ENCODE measurements at places on chromosomes 12 and 14.

- no peak for DNase-seq
Measured at GRCh38 chr12:95884998-95885397, 26.2 kb downstream of the SNRPF start.

DNA sequence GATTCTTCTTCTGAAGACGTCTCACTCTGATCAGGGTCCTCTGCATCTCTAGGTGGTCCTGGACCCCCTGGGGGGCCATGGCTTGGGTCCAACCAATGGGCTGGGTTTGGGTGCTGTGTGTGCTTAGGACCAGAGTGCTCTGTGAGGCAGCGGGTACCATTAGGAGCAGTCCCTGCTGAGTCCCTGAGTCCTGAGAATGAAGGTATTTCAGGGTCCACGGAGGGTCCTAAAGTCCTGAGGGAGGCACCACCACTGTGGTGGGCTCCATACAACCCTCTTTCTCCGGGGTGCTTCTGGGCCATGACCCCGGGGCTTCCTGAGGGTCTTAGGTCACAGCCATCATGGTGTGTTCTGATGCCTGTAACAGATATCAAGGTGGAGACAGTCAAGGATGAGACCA is 1.0 kb downstream of the DNAJC14 start:
- DNase-seq, result no peak

DNA sequence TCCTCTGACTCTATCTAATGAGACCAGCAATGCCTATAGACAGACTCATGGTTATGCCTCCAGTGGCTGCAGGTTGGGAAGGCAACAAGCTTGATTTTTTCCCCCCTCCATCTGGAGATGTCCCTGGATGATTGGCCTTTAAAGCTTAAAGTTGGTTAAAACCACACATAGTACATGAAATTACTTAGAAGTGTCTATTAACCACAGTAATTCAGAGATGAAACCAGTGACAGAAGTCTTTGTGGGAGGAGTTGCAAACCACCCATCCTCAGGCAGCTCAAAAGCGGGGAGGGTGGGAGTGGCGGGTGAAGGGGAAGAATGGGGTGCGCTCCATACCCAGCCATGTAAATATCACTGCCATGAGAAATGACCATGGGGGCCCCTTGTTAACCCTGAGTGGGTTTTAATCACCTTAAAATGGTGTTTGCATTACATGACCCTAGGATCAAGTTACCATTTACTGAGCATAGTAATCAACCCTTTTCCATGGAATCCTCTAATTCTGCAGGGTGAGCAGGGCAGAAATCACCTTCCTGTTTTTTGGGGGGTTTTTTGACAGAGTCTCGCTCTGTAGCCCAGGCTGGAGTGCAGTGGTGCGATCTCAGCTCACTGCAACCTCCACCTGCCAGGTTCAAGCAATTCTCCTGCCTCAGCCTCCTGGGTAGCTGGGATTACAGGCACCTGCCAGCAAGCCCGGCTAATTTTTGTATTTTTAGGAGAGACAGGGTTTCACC is 133.5 kb downstream of the FOXN3 start:
- DNase-seq, result peak; percentile 9

DNA sequence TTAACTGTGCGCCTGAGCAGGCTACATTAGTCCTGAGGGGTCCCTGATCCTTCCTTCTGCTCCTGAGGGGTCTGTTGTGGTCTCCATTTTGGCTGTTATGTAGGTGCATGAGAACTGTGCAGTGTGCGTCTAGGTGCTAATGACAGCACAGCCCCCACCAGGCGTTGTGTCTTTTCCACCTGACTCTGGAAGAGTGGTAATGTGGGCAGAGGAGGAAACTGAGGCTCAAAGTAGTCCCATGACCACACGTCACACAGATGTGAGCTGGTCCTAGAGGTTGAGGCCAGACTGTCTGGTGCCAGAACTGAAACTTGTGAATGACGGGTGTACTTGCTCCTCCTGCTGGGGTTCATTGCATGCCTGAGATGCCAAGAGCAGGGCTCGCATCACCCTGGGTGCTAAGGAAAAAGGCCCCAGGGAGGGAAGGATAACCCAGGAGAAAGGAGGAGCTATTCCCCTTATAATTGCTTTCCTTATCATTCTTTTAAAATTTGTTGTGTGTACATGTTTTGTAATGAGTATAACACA is 111.8 kb downstream of the SLC25A47 start:
- DNase-seq, result no peak

GRCh38 chr12:63857771-63858670 is 13.5 kb downstream of the SRGAP1 start:
- DNase-seq, result no peak

GRCh38 chr14:99734406-99735051 is 50.4 kb downstream of the CYP46A1 start:
- no peak for DNase-seq

- no peak for DNase-seq
Measured at GRCh38 chr14:68482772-68483395, 310.0 kb downstream of the ZFP36L1 start.

GRCh38 chr12:64735442-64735841 is 23.8 kb downstream of the GNS start:
- no peak for DNase-seq

- no peak for DNase-seq
Measured at GRCh38 chr12:6533653-6533922, 729 bp upstream of the GAPDH start.

DNA sequence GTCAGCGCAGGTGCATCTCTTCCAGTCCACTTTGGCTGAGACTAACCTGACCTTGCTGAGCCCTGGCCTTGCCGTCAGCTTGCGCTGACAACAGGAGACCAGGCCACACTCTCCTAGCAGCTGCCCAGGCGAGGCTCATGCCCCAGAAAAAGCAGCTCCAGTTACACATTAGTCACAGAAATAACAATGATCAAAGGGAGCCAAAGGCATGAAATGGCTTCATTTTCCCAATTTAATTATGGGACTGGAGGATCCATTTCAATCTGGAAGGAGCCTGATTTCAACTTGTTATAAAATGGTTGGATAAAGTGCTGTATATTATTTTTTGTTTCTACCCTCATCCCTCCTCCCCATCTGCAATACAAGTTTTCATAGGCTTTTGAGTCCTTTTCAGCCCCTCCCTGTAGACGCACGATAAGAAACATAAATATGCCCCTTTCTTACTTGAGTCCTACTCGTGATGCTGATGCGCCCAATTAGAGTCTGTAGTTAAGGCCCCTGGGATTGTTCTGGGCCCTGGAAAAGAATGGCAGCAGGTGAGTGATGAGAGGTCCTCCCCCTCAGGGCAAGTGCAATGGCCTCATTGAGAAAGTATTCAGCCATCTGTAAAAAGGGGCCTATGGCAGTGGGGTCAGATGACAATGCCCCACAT is 376.0 kb downstream of the C12orf75 start:
- no peak for DNase-seq

DNA sequence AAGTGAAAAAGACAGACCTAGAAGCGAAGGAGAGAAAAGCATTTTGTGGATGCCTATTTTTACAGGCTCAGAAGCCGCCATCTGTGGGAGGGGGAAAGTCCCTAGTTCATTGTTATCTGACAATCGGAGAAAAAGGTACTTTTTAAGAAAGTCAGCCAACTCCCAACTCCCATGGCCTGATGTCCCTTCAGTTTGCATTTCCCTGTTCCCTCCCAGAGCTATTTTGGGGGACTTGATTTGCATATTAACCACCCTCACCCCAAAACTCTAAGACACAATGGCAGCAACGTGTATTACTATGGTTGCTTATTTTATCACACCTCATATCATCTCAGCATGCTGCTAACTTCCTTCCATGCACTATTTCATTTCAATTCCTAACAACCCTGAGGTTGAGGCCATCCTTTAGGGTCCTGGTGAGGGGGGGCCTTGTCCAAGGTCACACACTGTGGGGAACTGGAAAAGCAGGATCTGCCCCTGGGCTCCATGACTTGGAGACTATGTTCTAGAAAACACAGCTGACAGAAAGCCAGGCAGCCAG is 18.7 kb downstream of the HVCN1 start:
- no peak for DNase-seq

DNA sequence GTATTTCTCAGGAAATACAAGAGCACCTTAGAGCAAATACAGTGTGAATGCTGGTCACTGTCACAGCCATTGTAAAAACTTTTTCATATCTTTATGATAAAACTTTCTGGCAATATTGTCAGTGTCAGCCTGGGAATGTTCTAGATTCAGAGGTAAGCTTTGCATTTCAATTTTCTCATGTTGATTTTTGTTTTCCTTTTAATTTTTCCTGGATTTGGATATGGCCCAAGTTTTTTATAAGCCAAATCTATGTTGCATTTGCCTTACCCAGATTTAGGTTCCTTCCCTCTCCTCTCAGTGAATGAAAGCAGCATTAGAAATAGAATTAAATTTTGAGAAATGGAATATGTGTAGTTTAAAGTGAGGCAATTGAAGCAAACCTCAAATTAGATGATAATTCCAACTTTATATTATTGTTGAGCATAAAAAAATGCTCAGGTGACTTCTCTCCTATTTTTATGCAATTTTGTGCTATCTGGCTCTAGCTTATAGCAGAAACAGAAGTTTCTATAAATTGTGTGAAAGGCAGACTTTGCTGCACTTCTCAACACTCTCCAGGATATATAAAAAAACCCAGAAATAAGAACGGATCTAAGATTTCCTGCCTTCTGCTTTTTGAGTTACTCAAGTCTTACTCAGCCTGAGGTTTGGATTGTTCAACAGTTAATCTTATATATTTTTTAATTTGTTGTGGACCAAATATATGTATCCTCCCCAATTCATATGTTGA is 368.2 kb upstream of the PRICKLE1 start:
- DNase-seq, result no peak

DNA sequence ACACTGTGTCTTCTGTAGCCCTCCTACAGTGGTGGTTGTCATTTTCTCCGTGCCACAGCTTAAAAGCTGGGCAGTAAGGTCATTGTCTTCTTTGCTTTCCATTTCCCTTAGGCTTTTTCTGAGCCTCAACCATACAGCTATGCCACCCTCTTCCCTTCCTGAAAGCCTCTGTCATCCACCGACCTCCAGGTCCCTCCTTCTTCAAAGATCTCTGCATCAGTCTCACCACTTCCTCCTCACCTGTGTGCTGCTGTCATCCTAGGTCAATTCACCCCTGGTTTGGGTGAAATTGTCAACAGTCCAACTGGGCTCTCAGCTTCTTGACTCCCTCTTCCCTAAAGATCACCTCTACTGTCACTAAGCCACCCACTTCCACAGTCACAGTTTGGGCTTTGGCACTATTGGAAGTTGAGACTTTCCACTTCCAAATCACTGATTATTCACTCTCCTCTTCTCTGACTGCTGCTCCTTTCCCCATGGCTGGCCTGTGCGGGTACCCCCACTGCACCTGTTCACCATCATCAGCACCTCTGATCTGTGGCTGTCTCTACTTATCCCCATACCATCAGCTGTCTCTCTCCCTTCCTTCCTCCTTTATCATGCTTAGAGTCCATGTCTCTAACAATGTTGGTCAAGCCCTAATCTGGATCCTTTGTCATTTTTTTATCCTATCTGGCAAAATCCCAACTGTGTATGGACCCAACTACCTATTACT is 15.5 kb upstream of the TSPAN9 start:
- DNase-seq, result no peak

DNA sequence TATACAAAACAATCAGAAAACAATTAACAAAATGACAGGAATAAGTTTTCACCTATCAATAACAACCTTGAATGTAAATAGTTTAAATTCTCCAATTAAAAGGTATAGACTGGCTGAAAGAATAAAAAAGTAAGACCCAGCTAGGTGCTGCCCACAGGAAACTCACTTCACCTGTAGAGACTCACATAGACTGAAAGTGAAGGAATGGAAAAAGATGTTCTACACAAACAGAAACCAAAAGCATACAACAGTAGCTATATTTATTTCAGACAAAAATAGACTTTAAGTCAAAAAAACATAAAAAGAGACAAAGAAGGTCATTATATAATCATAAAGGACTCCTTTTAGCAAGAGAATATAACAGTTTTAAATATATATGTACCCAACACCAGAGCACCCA is 152.4 kb upstream of the PWP1 start:
- no peak for DNase-seq

DNA sequence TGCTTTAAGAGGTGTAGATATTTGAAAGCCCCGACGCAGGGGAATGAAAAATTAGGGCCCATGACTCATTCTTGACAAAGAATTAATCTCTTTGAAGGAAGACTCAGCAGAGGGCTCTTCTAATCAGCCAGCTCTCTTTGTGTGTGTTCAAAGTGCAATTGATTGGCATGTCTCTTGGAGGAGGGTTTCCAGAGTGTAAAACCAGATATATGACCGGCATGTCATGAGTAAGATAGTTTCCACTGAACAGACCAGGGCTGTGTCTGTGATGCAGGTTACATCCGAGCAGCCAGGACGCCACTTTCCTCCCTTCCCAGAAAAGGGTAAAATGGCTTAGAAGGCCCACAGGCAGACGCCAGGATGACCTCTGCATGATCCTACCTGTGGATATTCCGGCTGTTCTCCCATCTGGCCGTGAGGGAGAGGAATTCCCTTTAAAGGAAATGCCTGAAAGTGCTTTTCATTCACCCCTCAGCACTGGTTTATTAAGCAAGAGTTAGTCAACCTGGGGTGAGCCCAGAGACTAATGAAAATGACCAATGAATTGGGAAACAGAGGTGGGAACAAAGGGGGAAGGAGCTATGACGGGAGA is 7.2 kb upstream of the KRT75 start:
- no peak for DNase-seq

- DNase-seq, result no peak
Measured at GRCh38 chr14:29475641-29476040, 452.0 kb downstream of the PRKD1 start.

- DNase-seq, result no peak
Measured at GRCh38 chr14:36661506-36662257, at the start of gene PAX9. Gene PAX9 (plus strand): TSS chr14:36661860. CDS start chr14:36662090, 230 bp downstream.

GRCh38 chr12:95439461-95440230 is 34.3 kb upstream of the METAP2 start:
- no peak for DNase-seq

DNA sequence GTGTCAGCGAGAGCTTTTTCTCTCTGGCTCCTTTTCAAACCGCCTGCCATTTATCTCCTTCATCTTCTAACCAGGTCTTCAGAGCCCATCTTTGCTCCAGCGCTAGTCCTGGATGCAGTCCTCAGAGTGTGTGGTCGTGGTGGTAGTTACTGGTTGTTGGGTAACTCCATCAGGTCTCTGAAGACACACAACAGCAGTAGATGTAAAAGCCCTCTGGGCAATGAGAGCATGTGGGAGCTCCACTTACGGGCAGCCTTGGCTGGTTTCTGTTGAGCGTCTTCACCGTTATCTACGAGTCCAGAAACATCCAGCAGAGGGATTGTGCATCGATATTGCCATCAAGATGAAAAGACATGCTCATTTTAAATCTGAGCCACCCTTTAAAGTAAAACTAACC is 61.2 kb downstream of the FBXL14 start:
- no peak for DNase-seq

Measured in stimulated activated CD8-positive, alpha-beta memory T cell treated with anti-CD3 and anti-CD28 coated beads, Interleukin-4, amount 100 ng/mL, for 4 hours (primary cell).